Osteocyte (in vitro differentiated cells): ENCODE measurements at places on chromosomes 5 and 9. TPM values are rescaled to one million over a fixed set of nuclear protein-coding genes. Genes with fewer than 3 reads are reported as not detected.

GRCh38 chr5:132063090-132063911, 2.8 kb downstream of the IL3 start:
- DNase-seq = no peak

DNA sequence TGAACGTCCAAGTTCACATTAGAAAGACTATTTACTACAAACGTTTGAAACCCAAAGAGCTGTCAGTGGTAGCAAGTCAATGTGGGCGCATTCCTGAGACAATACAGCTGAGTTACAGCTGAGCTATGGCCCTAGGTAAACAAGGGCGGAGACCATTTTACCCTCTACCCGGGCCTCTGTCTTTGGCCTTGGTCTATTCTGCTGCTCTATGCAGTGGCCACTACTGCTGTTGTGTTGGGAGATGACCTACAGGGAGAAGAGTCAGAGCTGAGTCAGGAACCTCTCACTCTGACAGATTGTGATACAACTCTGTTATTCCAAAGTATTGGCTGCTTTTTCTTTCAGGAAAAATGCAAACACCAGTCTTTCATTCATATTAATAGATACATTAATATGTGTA, 700.6 kb downstream of the SEMA5A start:
- DNase-seq = no peak

DNA sequence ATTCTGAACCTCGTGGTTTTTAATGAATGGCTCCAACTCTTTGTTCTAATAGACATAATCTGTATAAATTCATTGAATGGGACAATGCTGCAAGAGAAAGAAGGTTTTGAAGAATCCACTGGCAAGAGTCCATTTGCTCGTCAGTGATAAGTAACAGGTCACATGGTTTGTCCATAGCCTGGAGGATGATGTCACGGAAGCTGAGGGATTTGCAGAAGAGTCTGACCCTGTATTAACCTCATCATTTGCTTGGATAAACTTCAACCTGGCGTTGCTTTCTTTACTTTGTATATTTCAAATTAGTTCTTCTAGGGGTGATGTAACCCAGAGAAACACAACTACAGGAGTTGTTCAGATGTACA, 197.4 kb downstream of the GAS1 start:
- DNase-seq = no peak

DNA sequence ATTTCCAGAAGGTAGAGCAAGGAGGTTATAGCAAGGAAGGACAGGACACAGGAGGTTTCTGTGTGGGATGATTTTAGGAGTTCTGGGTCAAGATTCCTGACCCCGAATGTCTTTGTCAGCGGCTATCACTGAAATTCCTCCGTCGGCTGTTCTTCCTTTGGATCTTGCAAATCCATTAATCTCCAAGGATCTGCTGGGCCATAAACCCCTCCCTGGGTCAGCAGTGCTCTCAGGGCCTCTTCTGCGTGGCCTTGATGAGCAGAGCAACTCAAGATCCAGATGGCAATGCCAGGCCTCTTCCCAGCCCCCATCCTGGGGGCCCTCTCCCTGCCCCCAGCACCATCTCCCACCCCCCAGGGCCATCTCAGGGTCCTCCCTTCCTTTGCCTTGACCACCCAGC, 16.3 kb upstream of the COL27A1 start:
- no peak for DNase-seq

DNA sequence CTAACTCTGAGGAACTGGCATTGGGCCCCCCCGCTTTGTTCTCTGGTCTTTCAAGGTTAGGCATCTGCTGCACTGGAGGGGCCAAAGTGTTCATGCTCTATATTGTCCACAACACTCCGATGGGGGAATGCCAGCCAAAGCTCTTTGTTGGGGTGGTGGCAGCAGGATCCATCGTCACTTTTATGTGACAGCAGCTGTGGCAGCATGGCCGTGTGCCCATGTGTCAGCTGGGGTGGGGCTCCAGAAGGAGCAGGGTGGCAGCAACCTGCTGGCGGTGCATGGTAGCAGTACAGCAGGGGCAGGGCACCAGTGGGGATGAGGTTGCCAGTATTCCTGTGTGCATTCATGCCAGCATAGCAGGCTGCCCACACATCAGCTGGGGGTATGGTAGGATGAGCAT, 28.2 kb downstream of the ITGA2 start:
- no peak for DNase-seq

DNA sequence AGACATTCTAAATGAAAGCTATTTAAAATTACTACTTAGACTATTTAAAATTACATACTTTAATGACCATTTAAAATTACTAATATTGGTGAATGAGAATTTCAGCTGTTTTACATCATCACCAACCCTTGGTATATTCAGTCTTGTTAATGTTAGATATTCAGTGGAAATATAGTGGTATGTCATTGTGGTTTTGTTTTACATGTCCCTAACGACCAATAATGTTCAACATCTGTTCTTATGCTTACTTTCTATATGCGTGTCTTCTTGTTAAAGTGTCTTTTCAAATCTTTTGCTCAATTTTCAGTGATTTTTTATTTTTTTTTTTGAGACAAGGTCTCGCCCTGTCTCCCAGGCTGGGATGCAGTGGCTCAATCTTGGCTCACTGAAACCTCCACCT, 279.3 kb upstream of the TARS1 start:
- DNase-seq = no peak

The IGFBPL1 gene
- total RNA-seq = 1.7 and 2.8 TPM in 2 replicates

The FSTL4 gene
- total RNA-seq = not detected in 2 replicates
